ENCODE measurements at places on chromosomes 6 and 20.

DNA sequence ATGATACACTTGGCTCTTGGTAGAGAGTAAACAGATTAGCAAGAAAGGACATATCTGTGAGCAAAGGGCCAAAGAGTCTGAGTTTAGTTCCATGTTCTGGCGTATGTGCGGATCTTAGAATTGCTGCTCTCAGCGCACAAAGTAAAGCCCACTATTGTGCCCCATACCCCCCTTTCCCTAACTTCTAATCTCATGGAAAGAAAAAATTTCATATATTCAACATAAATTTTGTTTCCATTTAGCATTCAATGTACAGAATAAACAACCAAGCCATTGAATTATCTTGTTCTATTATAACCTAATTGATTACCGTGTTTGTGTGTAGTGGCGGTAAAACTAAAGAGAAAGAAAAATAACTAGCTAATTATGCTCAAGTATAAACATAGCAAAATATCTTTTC is 30.5 kb downstream of the FILIP1 start:
- no peak for DNase-seq

GRCh38 chr6:136510782-136511181 is 39.4 kb downstream of the MAP7 start:
- DNase-seq, result no peak

- DNase-seq, result no peak
Measured at GRCh38 chr20:23267909-23268308, 82.7 kb upstream of the NXT1 start.

DNA sequence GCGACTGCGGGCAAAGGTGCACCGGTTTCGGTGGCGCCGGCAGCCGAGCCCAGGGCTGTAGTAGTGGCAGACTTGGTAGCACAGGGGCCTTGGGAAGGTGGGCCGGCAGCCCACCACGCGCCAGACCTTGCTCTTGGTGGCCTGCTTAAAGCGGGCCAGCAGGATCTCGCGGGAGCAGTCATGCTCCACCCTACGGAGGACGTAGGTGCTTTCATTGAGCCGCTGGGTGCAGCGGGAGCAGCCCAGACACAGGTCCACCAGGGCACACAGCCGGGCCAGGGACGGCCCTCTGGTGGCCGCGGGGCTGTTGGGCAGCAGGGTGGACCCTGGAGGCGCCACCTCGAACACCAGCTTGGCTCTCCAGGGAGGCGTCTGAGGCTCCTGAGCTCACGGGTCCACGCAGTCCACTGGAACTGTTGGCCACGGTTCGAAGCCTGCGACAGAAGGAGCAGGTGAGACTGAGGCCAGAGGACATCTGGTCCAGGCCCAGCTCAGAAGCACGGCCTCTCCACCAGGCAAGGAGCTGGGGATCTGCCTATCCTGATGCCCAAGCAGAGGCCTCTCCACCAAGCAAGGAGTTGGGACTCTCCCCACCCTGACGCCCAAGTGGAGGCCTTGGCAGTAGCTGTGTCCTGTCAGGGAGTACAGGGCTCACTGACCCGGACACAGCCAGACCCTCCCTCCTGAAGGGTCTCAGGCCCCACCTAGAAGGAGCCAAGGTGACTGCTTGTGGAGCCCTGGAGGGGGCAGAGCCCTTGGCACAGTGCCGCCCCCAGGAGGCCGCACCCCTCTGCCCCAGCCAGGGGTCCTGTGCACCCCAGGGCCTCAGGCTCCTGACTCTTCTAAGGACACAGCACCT is 1.0 kb downstream of the HELZ2 start:
- DNase-seq, result no peak

GRCh38 chr6:128079021-128079420 is 178.2 kb upstream of the THEMIS start:
- no peak for DNase-seq
